ENCODE measurements at places on chromosomes 11 and 22.

GRCh38 chr22:24587251-24587650 is 5.6 kb downstream of the LRRC75B start:
- DNase-seq = no peak

GRCh38 chr11:10454878-10455631 is at the start of gene AMPD3:
AMPD3 (plus strand) TSS chr11:10455264; CDS start chr11:10461520, 6,256 bp downstream.
- peak; percentile 7 for DNase-seq

DNA sequence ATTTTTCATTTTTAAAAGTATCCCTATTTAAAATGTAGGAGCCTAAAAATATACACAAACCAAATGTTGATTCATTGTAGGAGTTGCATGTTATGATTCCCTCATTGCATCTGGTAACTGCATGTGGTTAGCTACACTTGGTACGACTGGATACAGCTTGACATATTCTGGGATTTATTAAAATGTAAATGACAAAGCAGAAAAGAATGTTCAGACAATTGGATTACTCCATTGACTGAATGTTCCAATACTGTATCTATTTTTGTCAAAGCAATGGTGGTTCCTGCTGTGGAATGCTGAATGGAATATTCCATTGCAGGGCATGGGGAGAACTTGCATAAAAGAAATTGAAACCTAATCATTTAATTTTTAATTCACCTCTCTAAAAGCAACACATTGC is 30.8 kb downstream of the BLID start:
- no peak for DNase-seq

GRCh38 chr11:7019500-7020182 is 505 bp downstream of the ZNF214 start:
- no peak for DNase-seq

- no peak for DNase-seq
Observed at GRCh38 chr11:10295064-10295901, 1.3 kb upstream of the SBF2 start.

GRCh38 chr11:101011881-101012280 is 117.7 kb downstream of the PGR start:
- DNase-seq = no peak

DNA sequence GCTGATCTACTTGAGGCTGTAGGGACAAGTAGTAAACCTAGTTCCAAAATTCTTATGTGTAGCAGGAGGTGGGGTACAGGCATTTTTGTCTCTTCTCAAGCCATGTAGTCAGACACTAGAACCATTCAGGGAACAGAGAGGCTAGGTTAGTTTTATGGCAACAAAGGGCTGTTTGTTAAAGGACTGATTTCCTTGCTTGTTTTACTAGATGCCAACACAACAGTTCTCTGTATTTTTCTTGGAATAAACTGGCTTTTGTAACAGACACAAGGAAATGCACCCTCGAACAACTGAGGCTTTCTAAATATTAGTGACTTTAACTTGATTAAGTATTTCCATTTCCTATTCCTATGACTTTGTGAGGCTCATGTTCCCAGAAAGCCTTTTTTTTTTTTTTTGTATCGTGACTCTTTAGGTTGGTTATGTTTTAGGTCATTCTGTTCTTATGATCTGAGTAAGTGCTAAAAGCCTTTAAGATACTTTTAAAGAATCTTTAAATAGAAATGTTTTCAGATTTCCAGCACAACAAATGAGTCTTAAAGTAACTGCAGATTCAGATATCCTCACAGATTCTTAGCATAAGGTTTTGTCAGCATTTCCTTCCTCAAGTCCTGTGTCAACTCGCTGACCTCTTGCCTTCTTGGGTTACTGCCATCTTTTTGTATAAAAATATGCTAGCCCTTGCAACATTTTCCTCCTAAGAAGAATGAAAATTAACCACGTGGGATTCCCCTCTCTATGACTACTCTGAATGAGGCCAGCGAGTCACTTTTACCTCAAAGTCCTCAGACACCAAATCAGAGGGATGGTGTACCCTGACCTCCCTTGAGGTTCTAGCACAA is 92.5 kb downstream of the CCDC83 start:
- DNase-seq = no peak

DNA sequence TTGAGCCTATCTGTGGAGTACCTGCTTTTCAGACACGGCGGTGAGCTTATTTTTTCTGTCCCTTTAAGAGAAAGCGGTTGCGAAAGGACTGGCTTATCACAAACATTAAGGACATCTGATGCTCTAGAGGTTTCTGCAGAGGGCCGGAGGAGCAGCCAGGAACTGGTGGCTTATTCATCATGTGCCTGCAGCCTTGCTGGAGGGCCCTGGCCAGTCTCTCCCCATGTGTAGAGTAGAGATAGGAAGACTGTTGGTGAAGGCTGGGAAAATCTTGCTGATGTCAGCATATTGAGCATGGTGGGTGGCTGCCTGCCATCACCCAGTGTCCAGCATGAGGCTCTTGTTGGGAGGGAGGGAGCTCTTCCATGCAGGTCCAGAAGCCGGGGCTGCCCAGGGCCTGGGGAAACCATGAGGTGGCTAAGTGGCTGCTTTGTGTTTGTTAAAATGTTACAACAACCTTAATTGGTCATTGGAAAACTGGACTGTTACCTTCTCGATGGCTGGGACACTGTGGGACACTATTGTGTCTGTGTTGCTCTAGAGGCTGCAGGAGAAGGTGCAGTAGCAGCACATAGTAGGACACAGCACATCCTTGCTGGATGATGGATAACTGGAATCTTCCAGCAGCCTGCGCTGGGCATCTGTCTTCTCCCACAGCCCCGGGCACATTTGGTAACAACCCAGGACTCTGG is 54.3 kb downstream of the TSPAN18 start:
- no peak for DNase-seq

DNA sequence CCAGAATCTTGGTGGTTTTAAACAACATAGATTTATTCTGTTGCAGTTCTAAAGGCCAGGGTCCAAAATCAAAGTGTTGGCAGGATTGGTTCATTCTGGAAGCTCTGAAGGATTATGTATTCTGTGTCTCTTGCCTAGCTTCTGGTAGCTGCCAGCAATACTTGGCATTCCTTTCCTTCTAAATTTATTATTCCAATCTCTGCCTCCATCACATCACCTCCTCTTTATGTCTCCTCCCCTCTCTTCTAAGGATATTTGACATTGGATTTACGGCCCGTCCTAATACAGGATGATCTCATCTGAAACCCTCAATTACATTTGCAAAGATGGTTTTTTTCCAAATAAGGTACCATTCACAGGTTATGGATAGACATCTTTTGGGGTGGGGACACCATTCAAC is 186.5 kb downstream of the SBF2 start:
- no peak for DNase-seq

- peak; percentile 72 for DNase-seq
Observed at GRCh38 chr22:46791201-46791731, 28.8 kb downstream of the TBC1D22A start.

GRCh38 chr11:86570020-86570419 is 102.4 kb downstream of the ME3 start:
- DNase-seq = no peak

DNA sequence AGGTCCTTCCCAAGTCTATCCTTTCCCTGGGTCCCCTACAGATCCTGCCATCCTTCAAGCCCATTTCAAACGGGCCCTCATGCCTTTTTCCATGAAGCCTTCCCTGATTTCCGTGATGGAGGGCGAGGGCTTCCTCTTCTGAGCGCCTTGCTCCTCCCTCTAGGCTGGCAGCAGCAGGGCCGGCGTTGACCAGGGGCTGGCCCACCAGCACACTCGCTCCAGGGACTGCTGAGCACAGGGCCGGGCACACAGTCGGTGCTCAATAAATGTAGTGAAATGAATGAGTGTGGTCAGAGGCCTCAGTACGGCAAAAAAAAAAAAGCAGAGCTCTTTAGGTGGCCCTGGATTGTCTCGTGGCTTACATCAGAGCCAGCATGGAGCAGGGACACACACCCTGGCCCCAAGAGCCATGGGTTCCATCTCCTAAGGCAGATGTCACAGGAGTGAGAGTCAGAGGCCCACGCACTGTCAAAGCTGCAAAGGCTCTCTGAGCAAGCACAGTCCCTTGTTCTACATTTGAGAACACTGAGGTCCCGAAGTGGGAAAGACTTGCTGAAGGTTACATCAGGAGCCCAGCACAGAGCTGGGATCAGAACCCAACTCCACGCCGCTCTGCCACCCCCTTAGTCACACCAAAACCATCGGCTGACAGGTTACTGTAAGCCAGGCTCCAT is 3.1 kb downstream of the IL2RB start:
- no peak for DNase-seq

- DNase-seq = no peak
Observed at GRCh38 chr11:65852508-65853245, 5.3 kb downstream of the CFL1 start.

DNA sequence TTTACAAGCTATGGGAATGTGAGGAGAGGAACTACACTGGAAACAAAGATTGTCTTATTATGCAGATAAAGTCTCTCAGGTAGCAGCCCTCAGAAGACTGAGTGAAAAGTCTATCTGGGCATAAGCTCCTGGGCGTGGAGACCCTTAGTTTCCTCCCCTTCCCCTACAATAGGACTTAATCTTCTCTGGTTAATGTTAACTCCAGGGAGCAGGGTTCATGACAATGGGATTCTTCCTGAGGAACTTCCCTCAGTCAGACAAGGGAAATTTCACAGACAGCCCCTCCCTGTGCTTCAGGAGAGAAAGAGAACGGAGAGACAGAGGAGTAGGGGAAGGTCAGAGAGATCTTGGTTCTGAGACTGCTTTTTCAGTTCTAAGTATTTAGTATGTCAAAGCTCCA is 1428.6 kb downstream of the LRRC4C start:
- no peak for DNase-seq

DNA sequence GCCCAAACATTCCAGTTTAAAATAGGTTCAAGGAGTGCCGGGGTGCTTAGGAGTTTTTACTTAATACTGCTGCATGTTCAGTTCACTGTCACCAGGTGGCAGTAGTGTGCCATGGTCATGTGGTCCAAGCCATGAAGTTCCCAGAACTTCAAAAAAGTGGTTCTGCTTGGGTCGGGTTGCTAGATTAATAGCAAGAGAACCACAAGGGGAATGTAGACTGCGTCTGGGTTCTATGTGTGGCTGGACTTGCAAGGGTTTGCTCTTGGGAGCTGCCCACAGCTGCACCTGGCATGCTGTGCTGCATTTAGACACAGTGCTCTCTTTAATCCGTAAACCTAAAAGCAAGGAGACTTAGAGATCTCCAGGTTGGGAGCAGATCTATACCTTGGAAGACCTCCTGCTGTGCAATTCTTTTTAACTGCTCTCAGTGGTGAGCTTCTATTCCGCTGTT is 6.5 kb upstream of the SPON1 start:
- DNase-seq = peak; percentile 27

DNA sequence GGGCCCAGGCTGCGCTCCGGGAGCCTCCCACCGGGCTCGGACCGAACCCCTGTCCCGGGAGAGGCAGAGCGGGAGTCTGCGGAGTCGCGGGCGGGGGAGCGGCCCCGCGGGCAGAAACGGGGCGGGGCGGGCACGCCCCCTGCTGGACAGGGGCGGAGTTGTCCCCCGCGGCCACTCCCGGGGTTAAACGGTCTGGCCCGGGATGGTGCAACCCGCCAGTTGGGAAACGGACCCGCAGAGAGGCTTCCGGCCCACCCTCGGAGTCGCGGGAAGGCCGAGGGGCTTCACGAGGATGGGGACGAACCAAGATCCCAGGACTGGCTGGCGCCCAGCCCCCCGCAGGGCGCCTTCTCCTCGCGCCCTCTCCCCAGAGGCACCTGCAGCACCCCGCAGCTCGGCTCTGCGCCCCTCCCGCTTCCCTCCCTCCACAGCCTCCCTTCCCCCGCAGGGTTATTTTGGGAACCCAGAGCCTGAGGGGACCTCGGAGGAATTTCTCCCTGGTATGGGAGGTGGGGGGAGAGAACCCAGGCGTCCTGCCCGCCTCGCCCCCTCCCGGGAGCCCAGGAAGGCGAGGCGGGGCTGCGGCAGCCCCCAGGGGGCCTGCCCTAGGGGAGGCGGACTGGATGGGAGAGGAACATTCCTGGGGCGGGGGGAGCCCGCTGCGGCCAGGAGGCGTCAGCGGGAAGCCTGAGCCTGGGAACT is 902 bp downstream of the RASGRP2 start:
- peak; percentile 73 for DNase-seq

GRCh38 chr22:25492162-25492561 is 72.3 kb upstream of the GRK3 start:
- no peak for DNase-seq

DNA sequence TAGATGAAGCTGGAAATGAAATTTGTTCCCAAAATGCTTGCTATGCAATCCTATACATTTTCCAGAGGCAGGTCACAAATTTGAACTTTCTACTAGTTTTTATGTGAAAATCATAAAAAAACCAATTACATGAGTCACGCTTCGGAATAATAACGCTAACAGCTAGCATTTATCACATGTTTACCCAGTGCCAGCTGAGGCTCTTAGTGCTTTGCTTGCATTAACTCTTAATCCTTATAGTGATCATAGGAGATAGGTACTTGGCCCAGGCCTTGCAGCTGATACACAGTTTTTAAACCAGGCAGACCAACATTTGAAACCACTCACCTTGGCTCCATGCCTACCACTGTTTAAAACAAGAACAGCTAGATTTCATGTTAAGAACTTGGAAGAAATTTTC is 131.8 kb upstream of the RAG2 start:
- no peak for DNase-seq

GRCh38 chr11:74989260-74989638 is 516 bp downstream of the NEU3 start:
- DNase-seq = no peak
